Endothelial cell of umbilical vein (primary cell): ENCODE measurements at places on chromosomes 11 and 22.

DNA sequence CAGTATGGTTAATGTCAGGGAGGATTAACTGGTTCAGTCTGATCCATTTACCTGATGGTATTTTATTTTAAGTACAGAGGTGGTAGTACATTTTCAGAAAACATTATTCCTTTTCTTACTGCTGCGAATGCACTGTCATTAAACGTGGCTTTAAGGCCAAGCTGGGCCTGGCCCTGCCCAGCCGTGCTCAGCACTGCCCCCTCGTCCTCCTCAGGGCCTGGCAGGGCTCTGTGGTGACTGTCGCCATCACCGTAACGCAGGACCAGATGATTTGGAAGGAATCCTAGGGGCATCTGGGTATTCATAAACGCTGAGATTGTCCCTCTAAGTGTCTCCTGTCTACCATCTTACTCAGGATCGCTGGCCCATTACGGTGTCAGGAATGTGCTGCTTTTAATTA, 302.0 kb downstream of the TBC1D22A start:
- no peak for DNase-seq

DNA sequence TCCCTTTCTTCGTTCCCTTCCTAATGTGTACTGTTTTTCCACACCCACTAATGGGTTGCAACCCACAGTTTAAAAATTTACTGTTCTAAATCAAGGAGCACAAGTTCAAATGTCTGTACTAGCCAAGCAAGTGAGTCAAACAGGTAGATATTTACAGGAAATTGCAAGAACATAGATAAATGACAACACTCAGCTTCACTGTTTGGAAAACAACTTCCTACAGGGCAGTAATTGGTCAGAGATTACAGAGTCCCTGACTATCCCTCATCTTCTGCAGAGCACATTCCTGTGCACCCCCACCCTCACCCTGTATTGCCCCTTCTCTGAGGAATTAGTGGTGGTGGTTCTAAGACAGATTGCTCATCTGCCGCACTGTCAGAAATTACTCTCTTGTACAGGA, 1.9 kb downstream of the SERPING1 start:
- DNase-seq, result no peak

- DNase-seq, result peak; percentile 94
Observed at GRCh38 chr11:62153087-62153395, 29.2 kb downstream of the INCENP start.

- no peak for DNase-seq
Observed at GRCh38 chr11:92436034-92436920, 211.7 kb downstream of the FAT3 start.

DNA sequence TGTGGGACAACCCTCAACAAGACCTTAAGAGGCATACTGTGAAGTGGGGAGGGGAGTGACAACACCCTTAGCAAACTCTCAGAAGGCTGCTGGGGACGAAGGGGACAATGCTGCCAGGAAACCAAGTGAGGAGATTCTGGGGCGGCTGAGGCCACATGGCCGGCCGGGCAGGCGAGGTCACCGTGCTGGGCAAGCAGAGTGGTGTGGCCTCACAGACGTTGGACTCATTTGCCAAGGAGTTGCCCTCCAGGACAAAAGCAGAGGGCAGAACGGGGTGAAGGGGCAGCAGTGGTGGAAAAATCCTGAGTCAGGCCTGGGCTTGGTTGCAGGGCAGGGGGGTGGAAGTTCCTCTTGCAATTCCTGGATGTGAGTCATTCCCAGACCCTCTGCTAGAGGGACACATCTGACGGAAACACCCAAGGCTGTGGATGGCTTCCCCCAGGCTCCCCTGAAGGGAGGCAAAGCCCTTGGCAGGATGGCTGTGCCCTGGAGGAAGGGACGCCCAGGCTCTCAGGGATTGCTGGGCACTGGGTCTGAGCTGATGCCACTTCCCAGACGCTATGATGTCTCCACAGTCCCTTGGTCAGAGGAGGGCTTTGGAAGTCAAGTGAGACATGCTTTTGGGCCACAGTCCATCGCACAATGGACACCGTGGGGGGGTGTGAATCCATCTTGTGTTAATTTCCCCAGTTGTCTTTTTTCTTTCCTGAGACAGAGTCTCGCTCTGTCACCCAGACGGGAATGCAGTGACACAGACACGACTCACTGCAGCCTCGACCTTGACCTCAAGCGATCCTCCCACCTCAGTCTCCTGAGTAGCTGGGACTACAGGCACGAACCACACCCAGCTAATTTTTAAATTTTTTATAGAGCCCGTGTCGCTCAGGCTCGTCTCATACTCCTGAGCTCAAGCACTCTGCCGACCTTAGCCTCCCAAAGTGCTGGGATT, 16.2 kb upstream of the SHANK3 start:
- DNase-seq, result peak; percentile 96

GRCh38 chr11:40027720-40028119, 1431.7 kb downstream of the LRRC4C start:
- DNase-seq, result no peak

GRCh38 chr11:12434325-12434654, 56.9 kb downstream of the PARVA start:
- no peak for DNase-seq

GRCh38 chr11:18731441-18731840, 5.5 kb upstream of the IGSF22 start:
- DNase-seq, result no peak

- no peak for DNase-seq
Observed at GRCh38 chr11:91220476-91221202, 997.8 kb upstream of the CHORDC1 start.

DNA sequence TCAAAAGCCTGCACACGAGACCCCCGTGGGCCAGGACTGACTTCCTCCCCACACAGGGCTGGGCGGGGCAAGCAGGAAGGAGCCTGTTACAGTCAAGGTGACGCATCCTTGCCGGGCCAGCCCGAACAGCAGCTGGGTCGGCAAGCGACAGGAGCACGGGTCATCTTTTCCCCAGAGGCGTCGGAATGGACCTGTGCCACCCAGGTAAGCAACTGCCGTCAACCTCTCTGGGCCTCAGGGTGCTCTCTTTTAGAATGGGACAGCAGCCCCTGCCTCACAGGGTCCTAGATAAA, at the start of gene CYTH4:
Gene CYTH4 (plus strand): TSS at position 124 of the 293 bp plus-strand sequence. CDS start 62 bp downstream, at position 186.
- DNase-seq, result peak; percentile 28

- DNase-seq, result no peak
Observed at GRCh38 chr11:114163229-114163631, 103.7 kb downstream of the ZBTB16 start.

DNA sequence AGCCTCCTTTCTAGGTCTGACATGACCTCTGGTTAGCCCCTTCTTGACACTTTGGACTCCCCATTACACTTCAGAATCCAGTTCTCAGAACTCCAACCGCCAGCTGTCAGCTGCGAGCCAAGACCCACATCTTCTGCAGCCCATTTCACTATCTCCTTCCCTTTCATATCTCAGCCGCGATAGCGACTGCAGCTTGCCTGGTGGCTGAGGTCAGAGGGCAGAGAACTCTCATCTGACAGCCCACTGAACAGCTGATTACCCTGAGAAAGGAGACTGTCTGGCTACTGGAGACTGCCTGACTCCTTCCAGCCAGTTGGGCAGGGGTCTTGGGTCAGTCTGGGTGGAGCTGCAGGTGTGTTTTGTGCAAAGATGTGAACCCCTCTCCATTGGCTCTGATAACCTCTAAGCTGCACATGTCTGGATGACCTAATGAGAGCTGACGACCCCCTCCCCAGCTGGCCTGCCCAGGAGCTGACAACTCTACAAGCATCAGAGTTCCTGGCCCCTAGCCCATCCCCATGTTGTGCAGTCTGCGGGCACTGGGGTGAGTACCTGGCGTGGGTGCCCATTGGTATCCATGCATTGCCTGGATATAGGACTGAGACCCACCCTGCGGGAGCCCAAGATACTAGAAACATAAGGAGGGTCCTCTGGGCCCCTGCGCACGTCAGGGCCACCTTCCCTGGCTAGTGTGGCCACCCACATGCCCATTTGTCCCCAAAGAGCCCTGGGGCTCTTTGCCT, 1.1 kb downstream of the CHRM1 start:
- no peak for DNase-seq

GRCh38 chr11:45754741-45755140, 50.2 kb upstream of the SLC35C1 start:
- DNase-seq, result no peak

- peak; percentile 19 for DNase-seq
Observed at GRCh38 chr11:12285106-12285505, 92.3 kb upstream of the PARVA start.

- DNase-seq, result no peak
Observed at GRCh38 chr11:67022341-67022933, 497 bp upstream of the SYT12 start.

- no peak for DNase-seq
Observed at GRCh38 chr22:46455446-46455845, 82.0 kb downstream of the CELSR1 start.

DNA sequence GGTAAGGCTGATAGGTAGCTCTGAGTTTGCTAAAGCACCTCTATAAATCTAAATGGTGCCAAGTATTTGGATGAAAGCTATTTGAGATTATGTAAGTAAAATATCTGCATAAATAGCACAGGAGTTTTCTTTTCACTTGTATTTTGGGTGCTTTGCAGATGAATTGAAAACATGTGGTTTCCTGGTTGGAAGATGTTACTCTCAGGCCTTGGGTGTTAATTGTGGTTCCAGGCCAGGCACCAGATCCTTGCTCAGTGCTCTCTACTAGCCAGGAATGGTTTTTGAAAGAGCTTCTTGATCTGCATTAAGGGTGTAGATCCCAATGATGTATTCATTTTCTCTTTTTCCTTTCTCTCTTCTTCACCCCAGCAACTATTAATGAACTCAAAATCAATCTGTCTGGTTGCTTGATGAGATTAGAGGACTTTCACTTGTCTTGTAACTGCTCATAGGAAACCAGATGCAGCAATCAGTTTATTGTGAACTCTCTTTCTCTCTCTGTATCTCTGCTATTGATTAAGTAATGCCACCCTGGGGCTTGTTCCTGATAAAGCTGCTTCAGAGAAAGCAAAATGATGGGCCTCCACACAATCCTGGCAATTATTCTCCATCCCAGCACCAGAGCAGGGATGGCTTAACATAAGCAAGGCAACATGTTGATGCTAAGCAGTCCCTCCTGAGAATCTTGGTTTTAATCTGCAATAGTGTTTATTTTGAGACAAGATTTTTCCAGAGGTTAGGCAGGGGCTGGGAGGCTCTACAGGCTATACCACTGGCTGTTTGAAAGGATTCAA, 147.0 kb upstream of the NTM start:
- no peak for DNase-seq

DNA sequence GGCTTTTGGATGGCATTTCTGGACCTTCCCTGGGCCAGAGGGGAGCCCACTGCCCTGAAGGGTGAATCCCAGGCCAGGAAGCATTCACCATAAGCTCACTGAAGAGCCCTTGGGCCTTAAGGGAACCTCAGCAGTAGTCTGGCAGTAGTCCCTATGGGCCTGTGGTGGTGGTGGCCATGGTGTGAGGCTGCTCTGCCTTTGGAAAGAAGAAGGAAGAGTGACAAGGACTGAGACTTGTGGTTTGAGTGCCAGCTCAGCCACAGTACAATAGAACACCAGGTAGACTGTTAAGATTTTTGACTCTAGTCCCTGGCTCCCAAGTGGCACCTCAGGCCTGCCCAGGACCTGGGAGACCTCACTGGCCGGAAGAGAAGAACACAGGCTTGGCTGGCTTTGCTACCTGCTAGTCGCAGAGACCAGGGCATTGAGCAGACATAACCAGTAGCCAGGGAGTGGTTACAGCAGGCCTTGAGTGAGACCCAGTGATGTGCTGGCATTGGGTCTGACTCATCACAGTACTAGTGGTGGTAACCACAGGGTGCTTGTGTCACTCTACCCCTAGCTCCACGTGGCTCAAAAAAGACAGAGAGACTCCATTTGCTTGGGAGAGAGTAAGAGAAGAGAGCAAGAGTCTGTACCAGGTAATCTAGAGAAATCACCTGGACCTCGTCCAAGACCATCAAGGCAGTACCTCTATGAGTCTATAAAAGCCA, 259.8 kb upstream of the BLID start:
- DNase-seq, result no peak

DNA sequence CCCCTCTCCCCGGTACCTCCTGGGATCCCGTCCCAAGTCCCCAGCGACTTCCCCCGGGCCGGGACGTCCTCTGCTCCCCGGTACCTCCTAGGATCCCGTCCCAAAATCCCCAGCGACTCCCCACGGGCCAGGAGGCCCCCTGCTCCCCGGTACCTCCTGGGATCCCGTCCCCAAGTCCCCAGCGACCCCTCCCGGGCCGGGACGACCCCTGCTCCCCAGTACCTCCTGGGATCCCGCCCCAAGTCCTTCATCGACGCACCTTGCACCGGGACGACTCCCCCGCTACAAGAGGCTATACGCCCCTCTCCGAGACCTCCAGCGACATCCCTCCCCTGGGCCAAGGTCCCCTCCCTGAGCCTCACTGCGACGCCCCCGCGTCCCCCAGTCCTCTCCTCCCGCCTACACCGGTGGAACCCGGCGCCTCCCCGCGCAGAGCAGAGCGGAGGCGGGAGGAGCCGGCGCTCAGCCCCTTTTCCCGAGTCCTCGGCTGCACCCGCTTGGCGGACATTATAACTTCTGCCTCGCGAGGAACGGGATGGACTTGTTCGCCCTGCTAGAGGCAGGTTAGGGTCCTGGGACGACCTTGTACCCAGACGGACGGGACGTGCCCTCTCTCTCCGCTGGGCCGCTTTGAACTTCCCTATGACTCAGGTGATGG, 912 bp downstream of the KREMEN1 start:
- no peak for DNase-seq

DNA sequence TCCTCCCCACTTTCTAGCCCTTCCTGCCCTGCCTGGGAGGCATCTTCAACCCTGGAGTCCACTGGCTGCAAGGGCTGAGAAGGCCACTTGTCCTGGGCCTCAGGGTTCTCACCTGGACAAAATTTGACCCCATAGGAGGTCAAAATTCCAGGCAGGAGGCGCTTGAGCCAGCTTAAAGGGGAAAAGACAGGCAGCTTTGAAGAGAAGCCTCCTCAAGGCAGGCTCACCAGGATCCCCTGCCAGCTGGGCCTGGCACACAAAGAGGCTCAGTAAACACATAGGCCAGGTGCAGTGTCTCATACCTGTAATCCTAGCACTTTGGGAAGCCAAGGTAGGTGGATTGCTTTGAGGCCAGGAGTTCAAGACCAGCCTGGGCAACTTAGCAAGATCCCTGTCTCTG, 53.0 kb upstream of the MPEG1 start:
- no peak for DNase-seq

GRCh38 chr11:1946812-1947484, at the start of gene MRPL23:
Gene MRPL23 (plus strand): TSS chr11:1947332. CDS start chr11:1947363, 31 bp downstream.
- no peak for DNase-seq

DNA sequence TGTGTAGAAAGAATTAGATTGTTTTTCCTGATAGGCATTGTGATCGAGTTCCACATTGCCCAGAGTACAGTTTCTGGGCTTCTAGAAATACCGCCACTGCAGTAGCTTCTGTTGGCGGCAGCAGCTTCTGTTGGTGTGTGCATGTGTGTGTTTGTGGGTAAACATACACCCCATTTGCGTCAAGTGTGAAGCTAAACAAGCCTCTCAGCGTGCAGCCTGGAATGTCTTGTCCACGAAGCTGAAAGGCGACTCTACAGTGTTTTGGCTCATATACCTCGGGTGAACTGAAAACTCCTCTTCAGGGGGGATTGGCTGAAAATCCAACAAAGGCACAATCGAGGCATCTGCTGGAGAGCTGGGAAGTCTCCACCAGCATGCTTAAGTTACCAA, 112.0 kb upstream of the E2F8 start:
- no peak for DNase-seq

GRCh38 chr22:37126383-37126782, 16.9 kb upstream of the TMPRSS6 start:
- no peak for DNase-seq

GRCh38 chr11:66628061-66628603, 10.4 kb upstream of the RBM4 start:
- DNase-seq, result no peak
